ENCODE measurements at places on chromosomes 4 and X. TPM values are rescaled to one million over a fixed set of nuclear protein-coding genes. Genes with fewer than 3 reads are reported as not detected.
A peak's percentile ranks its signal among the peaks of the same experiment; 100 is the strongest.

DNA sequence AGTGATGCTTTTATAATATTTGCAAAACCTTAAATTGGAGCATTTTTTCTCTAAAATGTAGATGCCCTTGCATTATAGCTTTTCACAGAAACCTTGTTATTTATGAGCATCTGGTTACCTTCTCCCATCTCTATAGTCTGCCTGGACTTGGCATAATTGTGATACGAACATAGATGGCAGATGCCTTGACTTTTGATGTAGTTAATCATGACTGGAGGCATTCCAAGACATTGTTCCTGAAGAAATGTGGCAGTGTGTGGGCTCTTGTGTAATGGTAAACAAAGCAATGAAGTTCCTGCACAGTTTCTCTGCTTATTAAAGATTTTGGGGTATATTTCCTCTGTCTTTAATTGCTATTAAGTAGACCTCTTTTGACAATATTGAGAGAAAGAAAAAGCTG, 500.1 kb downstream of the PCDH19 start:
- no peak for DNase-seq

Gene GABRB1
- total RNA-seq, result 2.6 TPM

- no peak for DNase-seq
These were observed 5.4 kb upstream of the FNIP2 start for GRCh38 chr4:158763462-158763861.

DNA sequence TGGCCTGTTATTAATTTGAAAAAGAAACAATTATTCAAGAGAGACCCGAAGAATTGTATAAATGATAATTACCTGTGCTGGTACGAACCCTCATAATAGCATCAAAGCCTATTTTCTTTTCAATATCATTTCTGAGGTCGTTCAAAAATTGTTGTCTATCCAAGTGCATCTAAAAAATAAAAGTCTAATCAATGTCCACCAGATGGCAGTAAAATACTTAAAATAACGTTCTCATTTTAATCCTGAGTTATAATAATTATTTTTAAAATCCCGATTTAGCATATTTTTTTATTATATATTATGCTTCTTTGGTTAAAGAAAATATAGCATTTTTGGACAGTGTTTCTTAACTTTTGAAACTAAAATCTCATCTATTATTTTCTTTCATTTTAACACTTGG, 55.7 kb downstream of the METTL14 start:
- no peak for DNase-seq

DNA sequence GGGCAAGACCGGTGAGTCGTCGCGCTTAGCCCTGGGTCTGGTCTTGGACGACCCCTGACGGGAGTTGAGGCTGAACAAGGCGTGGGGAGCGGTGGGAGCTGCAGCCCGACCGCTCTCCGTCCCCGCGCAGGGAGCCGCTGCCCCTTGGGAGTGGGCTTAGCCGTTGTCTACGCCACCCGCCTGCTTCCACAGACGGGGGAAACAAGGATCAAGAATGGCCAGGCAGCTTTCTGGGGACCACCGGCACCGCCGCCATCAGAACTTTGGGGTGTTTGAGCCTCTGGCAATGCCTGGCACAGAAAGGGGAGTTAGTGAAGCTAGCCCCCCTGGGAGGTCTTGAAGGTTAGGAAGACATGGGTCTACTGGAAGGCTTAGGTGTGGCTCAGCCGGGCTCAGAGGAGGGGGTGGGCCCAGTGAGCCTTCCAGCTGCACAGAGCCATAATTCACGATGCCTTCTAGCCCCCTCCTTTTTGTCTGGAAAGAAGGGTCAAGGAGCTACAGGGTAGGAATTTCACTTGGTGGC, 583 bp downstream of the RASL11B start:
- no peak for DNase-seq

DNA sequence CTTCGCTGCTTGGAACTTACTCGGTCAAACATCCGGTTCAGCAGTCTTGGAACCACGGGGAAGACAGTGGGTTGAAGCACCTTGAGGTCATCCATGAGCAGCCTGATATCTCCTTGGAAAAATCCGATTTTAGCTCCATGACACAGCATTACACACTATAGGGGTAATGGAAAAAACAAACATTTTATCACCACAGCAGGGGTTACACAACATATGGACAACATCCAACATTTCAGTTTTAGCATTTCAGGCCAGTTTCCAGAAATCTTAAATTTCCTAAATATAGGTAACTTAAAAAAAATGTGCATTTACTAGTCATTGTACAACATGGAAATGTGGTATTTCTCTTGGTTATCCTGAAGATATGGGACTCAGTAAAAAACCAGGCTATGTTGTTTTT, 34.4 kb upstream of the CENPU start:
- DNase-seq, result no peak

Gene HPGDS
- not detected for total RNA-seq

GRCh38 chr4:181507180-181507835, 735.9 kb upstream of the TENM3 start:
- no peak for DNase-seq

Gene TIGD4
- total RNA-seq, result not detected

- no peak for DNase-seq
These were observed 317.1 kb downstream of the STK32B start for GRCh38 chr4:5368426-5368825.

- DNase-seq, result no peak
These were observed 4.6 kb upstream of the CDKL2 start for GRCh38 chr4:75634951-75635350.

Gene PLK4
- total RNA-seq, result 2.0 TPM

DNA sequence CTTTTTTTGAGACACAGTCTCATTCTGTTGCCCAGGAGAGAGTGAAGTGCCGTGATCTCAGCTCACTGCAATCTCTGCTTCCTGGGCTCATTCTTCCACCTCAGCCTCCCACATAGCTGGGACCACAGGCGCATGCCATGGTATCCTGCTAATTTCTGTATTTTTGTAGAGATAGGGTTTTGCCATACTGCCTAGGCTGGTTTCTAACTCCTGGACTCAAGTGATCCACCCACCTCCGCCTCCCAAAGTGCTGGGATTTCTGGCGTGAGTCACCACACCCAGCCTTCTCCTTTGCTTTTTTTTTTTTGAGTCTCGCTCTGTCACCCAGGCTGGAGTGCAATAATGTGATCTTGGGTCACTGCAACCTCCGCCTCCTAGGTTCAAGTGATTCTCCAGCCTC, 94.1 kb downstream of the PDS5A start:
- DNase-seq, result no peak

Gene SPANXA1
- not detected for total RNA-seq

- no peak for DNase-seq
These were observed 4.9 kb downstream of the STATH start for GRCh38 chr4:70000711-70001110.

Gene PAGE2B
- not detected for total RNA-seq

DNA sequence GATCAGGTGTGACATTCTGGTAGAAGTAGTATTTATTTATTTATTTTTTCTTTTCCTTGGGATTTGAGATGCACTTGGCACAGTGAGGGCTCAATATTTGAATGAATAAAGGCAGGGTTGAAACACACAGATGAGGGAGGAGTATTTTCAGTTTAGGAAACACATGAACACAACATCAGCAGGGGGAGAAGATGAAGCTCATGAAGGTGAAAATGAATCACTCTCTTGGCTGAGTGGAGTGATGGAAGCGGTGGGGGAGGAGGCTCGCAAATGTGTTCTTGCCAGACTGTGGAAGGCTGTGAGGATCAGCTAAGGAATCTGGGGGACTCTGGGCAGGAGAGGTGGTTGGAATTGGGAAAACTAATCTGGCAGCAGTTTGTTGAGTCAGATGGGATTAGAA, 55.3 kb downstream of the ARHGAP10 start:
- no peak for DNase-seq

DNA sequence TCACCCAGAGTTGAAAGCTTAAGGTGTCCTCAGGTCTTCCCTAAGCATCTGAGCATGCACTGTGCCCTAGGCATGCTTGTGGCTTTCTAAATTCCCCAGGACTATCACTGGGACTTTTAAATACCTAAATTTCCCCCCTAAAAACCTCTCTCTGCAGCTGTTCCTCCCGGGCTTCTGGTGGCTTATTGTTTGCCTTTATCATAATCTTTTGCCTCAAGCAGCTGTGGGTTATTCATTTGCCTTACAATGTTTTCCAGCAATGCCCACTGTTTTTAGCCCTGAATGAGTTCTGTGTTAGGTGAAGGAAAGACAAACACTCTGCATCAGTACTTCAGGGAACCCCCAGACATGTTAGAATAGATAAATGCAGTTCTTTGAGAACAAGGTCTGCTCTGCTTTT, 455.0 kb downstream of the ZIC3 start:
- DNase-seq, result no peak

GRCh38 chr4:52038103-52038912, at the start of gene SGCB:
Gene SGCB, minus strand, starts transcription at chr4:52038299. Its CDS starts 40 bp downstream, at chr4:52038259.
- peak; percentile 64 for DNase-seq

- DNase-seq, result no peak
These were observed 21.4 kb downstream of the RRAGB start for GRCh38 chrX:55738969-55739368.

DNA sequence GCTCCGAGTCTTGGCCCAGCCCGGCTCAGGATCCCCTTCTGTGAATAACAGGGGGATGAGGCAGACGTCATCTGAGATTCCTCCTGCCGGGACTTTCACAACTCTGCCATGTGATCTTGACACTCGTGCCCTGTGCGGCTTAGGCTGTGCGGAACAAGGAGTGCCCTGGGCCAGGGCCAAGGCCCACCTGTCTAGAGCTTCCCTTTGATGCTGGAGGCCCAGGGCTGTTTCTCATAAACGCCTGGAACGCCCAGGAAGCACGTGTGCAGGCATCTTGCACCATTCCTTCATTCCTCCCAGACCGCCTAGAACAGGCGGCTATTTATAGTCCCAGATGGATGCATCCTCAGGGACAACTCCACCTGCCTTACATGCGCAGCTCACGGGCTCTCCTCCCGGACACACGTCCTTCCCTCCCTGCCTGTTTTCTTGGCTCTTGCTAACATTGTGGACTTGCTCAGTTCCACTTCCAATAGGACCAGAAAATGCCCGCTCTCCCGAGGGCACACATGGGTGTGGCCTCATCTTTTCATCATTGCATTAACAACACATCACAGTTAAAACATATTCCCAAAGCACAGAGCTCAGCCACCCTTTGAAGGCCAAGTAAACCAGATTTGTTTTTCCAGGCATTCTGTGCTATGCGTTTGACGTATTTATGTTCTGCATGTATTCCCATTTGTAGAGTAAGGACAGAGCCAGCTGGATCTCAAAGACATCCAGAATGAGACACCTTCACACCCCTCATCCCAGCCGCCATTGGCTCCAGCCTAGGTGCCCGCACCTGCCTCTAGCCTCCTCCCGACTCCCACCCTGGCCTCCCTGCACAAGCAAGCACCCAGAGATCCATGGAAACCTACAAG, 57.2 kb downstream of the ABLIM2 start:
- no peak for DNase-seq

Gene SYNPO2
- 85.3 TPM for total RNA-seq

DNA sequence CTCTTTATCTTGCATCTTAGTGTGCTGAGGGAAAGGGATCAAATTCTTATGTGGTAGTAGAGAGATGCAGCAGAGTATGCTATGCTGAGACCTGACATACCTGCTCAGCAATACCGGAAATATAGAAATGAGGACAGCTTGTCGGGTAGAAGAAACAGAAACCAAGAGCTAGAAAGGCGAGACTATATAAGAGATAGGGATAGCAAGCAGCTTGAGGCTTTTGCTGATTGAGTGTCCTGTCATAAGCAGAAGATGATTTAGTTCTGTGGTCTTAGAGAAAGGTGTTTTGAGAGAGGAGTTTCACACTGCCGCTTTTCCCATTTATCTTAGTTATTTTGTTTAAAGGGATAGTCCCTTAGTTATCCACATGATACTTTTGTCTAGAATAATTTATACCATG, 31.7 kb downstream of the USP9X start:
- DNase-seq, result no peak

DNA sequence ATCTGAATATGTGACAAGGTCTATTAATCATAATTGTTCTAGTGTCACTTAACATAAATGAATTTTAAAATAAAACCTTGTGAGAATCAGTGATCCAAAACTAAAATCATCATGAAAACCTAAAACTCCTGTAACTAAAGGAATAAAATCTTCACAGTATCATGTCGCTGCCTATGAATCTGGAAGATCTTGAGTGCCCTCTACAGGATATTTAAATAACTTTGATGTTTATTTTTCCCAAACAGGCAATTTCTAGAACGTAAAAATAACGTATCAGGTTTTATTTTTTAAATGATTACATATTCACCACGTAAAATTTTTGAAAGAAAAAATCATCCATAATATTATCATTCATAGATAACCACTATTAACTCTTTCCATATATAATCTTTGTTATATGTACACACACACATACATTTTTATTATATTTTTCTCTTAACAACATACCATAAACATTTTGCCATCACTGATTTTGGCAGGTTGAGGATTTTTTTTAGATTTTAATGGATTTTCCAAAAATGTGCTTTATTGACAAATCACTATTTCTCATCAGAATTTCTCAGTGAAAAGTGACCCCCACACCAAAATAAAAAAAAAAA, 79.6 kb downstream of the COMMD8 start:
- DNase-seq, result no peak

DNA sequence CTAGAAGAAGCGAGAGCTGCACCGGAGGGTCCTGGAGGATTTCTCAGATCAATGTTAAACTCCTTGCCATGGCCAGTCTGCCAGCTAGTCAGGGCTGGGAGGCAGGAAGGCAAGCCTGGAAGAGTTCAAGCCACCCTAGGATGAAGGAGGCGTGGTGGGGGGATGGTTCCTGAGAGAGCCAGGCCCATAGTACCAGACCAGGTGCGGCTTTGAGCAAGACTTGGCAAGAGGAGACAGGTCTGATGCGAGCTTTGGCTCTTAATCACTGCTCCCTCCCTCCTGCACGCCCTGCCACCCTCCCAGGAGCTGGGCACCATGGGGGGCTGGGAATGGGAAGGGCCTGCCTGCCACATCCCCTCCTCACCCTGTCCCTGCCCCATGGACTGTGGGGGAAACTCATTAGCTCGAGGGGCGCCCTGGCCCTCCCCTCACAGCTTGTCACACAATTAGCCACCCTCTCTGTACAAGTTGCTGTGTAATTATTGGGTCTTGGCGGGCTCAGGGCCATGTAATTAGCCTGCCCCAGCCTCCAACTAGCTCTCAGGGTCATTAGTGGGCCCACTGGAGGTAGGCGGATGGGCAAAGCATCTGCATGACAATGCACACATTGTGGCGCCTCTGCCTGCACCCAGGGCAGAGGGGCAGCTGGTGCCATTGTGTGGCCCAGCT, 50.3 kb downstream of the EFNB1 start:
- DNase-seq, result no peak

Gene DKK2
- 4.1 TPM for total RNA-seq

Gene DUX4
- total RNA-seq, result not detected

- DNase-seq, result no peak
These were observed 196.7 kb downstream of the HS3ST1 start for GRCh38 chr4:11232015-11232414.

Data from right atrium auricular region (tissue), 2 donors.